ENCODE measurements at places on chromosomes 5 and 9. TPM values are rescaled to one million over a fixed set of nuclear protein-coding genes. Genes with fewer than 3 reads are reported as not detected.

The TLR4 gene
- total RNA-seq, result 18.2 TPM

The SOX30 gene
- total RNA-seq, result not detected

DNA sequence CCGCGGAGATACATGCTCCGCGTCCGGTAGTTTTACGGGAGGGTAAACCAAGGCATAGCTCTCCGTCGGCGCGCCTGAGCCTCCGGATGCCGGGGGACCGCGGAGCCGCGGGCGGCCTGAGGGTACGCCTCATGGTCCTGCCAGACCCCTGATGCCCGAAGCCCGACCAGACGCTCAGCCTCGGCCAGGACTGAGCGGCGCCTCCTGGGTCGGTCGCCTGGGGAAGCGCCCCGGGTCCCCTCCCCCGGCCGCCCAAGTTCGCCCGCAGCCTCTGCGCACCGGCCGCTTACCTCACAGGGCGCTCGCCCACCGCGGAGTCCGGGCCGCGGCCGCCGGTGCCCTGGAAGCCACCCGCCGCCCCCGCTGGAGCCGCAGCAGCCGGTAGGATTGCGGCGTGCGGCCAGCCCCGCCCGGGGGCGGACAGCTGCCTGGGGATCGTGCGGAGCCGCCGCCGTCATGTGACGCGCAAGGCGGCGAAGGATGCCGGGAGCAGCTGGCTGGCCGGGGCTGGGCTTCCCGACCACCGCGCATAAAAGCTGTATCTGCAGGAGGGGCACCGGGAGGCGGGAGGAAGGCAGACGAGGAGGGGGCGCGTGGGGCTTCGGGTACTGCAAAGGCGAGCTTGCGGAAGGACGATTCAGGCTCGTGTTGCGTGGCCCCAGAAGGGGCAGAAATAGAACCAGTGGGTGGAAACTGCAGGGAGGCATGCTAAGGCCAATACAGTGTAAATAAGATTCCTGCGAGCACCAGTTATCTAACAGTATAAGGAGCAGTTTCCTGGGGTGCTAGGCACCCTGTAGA, at the start of gene FBXO10:
Gene FBXO10 (minus strand): TSS at position 460 of the 801 bp plus-strand sequence. CDS start 34,612 bp downstream, outside the sequence.
- DNase-seq, result peak; percentile 62

- no peak for DNase-seq
These were observed 62.1 kb downstream of the CETN3 start for GRCh38 chr5:90347462-90347861.

GRCh38 chr5:74326571-74327338, 313.8 kb downstream of the ENC1 start:
- no peak for DNase-seq

DNA sequence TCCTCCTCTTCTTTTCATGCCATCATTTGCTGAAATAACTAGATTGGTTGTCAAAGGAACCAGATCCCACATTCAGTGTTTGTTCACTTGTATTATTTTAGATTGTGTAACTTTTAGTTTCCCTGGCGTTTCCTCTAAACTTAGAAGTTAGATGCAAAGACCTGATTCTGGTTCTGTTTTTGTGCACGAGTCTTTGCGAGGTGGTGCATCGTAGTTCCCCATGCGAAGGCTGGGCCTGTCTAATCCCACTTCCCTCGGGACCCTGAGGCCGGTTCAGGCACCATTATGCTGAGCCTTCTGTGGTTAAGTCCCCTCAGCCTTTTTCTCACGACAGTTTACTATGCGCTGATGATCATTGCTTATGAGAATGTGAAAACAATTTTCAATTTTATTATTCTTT, 219.1 kb upstream of the OTULINL start:
- no peak for DNase-seq

GRCh38 chr5:82828211-82828610, 249.0 kb downstream of the TMEM167A start:
- DNase-seq, result no peak

DNA sequence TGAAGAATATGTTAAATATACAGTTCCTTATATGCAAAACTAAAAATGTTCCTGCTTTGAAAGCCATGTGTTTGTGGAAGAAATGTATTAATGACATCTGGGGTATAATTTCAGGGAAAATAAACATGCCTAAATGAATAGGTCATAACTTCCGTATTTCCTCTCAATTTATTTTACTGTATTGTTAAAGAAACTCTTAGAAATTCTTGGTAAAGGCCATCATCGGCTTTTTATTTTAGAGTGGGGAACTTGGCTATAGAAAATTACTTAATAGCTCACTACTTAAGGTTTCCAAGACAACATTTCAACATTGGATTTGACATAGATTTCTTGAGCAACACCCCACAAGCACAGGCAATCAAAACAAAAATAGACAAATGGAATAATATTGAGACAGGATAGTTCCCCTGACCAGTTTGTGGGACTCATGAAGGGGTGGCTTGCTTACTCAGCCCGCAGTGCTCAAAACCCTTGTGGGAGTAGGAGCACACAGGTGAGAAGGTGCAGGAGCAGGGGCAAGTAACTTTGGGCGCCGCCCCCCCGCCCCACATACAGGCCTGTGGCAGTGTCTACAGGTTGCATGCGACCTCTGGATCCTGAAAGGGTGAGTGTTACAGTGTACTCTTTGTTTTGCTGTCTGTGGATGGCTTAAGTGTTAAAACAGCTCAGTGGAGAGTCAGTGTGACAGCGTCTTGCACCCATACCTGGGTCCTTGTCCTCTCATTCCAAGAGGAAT, 891.4 kb upstream of the C9orf72 start:
- DNase-seq, result no peak

The CDH10 gene
- total RNA-seq, result not detected

The BARX1 gene
- total RNA-seq, result not detected
